ENCODE measurements at places on chromosomes 4 and X.

DNA sequence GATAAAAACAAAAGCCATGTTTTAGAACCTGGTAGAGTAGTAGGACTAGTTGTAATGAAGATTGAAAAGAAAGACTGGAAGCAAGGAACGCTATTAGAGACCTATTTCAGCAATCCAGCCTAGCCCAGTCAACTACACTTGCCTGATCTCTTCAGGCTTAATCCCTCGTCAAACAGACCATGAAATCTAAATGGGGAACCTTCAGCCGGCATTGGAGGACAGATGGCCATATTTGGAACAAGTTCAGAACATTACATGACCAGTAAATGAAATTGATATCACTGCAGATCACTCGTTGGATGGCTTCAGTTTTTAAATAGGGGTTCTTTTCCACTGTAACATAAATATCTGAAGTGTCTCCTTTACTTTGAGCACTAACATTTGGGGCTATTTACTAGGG, 84.8 kb upstream of the WDR44 start:
- DNase-seq = no peak

GRCh38 chr4:36254371-36254770, 10.1 kb upstream of the ARAP2 start:
- no peak for DNase-seq

DNA sequence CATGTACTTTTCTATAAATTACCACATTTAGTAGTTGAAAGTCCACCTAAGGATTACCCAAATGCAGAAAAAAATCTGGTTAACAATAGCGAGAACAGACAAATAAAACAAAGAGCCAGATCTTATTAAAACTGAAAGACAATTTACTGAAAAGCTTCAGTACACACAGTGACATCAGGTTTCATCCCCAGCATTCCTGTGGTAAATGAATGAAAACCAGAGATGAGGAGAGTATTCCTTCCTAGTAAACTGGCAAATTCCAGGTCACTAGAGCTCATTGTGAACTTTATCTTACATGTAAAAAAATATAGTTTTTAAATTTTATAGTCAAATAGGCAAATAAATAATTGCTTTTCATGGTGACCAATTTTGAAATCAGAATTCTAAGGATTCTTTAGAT, 1290.5 kb downstream of the ADGRL3 start:
- DNase-seq = no peak

GRCh38 chrX:18701621-18702361, 5.7 kb upstream of the PPEF1 start:
- DNase-seq = no peak

GRCh38 chr4:2324891-2325290, 63.0 kb upstream of the MXD4 start:
- DNase-seq = no peak

GRCh38 chr4:3831529-3832150, 65.5 kb downstream of the ADRA2C start:
- no peak for DNase-seq

- no peak for DNase-seq
These were observed 1.9 kb downstream of the NALF2 start for GRCh38 chrX:69505772-69506616.

DNA sequence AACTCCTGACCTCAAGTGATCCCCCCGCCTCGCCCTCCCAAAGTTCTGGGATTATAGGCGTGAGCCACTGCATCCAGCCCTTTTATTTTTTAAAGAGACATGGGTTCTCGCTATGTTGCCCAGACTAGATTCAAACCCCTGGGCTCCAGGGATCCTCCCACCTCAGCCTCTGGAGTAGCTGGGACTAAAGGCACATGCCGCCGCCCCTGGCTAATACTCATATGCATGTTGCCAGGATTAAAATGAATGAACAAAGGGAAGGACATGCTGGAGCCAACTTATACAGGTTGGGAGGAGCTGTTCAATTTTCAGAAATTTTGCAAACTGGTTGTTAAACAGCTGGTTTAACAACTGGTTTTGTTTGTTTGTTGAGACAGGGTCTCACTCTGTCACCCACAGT, 1.4 kb upstream of the FTSJ1 start:
- no peak for DNase-seq

- no peak for DNase-seq
These were observed 138.8 kb downstream of the NDST3 start for GRCh38 chr4:118173126-118173525.

- DNase-seq = no peak
These were observed 39.0 kb downstream of the ENPEP start for GRCh38 chr4:110514889-110515479.

GRCh38 chrX:65910899-65911298, 129.0 kb downstream of the VSIG4 start:
- no peak for DNase-seq

DNA sequence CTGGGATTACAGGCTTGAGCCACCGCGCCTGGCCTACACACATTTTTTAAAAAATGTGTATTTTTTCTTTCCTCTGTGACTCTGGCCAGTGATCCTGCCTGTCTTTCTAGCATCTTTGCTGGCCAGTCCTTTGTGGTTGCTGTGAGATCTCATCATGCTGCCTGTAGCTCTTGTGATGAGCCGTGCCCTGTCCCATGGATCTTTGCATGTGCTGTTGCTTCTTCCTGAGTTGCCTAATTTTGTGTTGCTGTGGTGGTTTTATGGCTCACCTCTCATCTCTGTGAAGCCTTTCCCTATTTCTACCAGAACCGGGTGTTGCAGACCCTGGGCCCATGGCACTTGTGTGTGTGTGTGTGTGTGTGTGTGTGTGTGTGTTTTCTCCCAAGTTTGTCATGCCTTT, 8.3 kb downstream of the NSD2 start:
- DNase-seq = no peak

DNA sequence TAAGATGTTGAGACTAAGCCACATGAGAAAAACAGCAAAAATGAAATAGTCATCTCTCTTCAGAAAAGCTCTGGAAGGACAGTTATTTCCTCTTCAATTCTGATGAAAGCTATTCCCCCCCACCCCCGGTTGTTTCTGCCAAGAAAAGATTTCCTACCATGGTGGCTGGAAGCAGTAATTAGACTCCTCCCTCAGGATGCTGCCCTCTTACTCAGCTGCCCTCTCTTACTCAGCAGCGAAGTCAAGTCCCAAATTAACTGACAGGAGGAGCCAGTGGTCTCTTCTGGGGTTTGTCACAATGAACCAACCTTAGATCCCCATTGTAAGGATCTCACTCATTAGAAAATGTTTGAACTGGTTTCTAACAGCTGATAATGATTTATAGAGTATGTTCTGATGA, 38.0 kb downstream of the GPM6B start:
- no peak for DNase-seq

DNA sequence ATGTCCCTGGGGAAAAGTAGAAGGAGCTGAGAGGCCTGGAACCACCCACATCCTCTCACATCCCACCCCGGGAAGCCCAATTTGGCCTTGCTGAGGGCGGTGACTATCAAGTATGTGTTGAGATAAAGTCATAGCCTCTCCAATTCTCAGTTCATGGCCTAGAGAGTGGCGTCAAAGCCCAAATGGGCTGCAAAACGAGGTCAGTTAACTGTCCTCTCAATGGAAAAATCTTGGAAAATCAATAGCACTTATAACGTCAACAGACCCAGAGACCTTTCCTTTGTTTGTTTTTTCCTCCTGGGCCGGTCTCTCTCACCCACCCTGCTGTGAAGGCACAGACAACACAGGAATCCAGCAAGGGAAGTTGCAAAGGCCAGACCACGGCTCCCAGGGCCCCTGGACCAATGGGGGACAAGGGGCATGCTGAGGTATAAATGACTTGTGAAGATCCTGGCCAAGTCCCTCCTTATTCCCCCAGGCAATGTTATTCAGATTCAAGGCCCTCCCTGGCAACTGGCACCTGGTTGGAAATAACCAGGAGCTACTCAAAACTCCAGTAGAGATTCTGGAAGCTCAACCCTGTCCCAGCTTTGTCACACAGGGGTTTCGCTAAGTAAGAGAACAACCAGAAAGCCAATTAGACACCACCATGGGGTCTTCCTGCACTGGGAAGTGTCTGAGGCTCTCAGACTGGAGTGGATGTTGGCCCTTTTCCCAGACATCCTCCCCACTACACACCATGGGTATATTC, 38.6 kb downstream of the TSC22D3 start:
- DNase-seq = no peak

- DNase-seq = no peak
These were observed 85.0 kb upstream of the FAM241A start for GRCh38 chr4:112060212-112060611.

DNA sequence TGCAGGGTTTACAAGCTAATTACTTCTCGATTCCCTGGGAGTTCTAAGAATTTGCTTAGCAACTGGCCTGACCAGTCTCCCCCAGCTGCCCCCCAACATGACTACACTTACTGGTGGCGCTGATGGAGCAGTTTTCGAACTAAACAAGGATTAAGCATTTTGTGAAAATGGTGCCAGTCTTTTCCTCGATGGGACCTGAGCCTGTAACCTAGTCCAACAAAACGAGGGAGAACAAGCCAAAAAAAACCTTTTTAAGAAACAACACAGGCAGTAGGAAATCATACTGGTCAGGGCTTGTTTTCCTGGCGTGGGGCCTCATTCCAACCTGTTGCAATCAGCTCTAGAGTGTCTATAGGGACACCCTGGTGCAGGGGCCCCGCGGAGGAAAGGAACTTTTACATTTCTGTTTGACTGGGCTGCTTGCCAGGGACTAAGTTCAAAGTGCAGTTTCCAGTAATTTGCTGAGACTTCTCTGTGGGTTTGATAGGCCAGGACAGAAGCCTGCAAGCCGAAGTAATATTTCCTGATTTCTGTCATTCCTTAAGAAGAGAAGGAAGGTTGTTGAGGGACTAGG, 158.7 kb downstream of the SPRY1 start:
- no peak for DNase-seq

GRCh38 chr4:121199742-121200561, 35.8 kb upstream of the TNIP3 start:
- no peak for DNase-seq

DNA sequence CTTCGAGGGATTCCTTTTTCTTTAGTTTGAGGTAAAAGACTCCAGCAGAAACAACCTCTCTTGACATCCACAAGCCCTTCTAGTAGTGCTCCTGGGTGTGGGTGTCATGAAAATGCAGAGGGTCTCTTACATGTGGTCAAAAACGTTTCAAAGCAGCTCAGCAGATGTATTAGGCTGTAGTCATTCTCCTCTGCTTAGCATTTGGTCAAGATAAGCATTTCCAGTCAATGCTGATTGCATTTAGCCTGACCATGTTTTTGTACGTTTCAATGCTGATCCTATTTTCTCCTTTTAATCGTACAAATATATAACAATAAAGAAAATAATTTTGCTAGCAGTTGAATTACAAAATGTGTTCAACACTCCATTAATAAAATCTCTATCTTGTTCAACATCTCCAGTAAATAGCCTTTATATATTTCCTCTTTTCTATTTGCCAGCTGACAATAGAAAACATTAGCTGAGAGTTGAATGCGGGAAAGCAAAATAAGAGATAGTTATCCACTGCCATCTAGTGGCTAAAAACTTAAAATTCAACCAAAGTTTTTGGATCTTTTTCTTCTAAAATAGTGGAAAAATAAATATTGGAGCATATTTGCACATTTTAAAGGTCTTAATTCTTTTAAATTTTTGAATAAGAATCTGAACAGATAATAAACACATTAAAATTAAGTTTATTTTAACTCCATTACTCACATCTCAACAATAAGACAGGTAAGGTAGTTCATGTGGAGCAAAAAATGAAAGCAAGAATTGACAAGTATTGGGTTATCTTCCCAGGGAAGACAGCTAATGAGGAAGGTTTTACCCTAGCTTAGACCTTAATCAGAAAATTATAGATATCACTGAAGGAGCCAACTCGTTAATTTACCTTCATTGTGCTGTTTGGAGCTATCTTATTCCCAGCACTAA, 15.2 kb upstream of the PACRGL start:
- no peak for DNase-seq

DNA sequence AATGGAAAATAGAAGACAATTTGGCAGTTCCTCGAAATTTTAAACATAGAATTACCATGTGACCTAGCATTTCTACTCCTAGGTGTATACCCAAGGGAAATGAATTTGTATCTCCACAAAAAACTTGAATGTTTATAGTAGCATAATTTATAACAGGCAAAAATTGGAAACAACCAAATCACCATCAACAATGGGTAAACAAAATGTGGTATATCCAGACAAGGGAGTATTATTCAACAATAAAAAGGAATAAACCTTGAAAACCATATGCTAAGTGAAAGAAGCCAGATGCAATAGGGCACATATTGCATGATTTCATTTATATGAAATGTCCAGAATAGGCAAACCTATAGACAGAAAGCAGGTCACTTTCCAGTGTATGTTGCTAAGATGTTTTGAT, 83.8 kb downstream of the SNX25 start:
- DNase-seq = no peak

DNA sequence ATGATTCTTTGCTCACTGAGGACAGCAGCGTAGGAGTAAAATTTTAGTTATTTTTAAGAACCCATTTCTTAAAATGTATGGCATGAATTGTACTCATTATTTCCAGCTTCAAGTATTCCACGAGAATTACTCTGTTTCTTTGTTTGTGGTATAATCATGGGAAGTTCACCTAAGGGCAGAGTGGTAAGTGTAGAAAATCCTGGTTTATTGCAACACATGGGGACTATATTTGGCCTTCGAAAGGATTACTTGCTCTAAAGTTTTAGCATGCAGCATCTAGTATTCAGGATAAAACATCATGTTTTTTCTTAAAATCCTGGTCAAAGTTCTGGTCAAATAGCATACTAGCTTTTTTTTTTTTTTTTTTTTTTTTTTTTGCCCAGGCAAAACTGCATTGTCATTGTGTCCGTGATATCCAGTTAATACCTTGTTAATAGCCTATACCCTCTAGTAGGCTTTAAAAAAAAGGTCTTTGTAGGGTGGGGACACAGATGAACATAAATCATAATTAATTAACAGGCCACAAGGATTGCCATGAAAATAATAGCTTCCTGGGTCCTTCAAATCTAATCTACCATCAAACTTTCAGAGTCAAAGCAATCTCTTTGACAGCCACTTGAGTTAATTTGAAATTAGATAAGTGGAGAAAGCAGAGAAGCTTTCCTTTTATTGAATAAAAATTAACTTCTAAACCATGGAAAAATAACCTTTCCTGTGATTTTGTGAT, 44.6 kb upstream of the VEGFC start:
- DNase-seq = no peak

GRCh38 chrX:2848871-2849301, 20.2 kb downstream of the GYG2 start:
- DNase-seq = no peak

GRCh38 chrX:115372152-115372551, 82.6 kb downstream of the LUZP4 start:
- no peak for DNase-seq
